ENCODE measurements at places on chromosomes 1 and 21.
A peak's percentile ranks its signal among the peaks of the same experiment; 100 is the strongest.

DNA sequence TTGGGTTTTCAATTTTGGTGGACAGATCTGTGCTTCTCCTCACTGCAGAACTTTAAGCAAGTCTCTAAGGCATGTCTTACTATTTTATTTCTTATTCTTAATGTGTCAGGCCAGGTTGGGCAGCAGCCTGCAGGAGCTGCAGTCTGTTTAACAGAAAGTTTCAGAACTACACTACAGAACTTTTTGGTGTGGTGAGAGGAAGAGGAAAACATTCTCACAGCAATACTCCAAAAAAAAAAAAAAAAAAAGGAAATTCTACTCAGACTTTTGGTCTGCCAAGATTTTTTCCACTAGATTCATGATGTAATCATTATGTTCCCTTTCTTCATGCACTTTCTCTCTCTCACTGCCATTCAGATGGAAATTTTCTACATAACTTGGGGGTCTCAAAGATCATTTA, 255.2 kb downstream of the COL11A1 start:
- DNase-seq: no peak

DNA sequence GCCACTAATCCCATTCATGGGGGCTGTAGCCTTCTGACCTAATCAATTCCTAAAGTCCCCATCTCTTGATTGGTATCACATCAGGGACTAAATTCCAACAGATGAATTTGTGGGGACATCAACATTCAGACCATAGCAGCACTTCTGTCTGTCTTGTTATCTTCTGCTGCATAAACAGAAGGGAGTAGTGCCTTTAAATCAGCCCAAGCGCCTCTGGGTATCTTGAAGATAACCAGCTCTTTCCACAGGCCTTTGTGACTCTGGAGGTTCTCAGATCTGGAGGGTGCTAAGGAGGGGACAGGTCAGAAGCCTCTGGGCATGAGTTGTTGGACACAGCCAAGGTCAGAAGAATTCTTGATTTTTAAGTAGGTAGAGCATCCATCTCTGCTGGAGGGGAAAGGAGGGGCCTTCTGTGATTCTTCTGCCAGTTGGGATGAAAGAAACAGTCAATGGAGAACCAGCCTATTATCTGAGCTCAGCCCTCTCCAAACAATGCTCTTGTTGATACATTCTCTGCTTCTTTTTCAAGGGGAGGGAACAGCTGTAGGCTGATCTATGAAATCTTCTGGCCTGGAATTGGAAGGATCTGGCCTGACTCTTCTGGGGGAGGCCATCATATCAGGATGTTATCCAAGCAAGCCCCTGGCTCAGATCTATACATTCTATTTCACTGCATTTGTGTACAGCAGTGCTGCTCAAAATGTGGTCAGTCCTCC, 31.3 kb upstream of the LRIG2 start:
- DNase-seq: no peak

GRCh38 chr1:160552425-160552824, 26.9 kb downstream of the CD84 start:
- no peak for DNase-seq

- DNase-seq: no peak
Measured at GRCh38 chr21:35072960-35073359, 23.9 kb upstream of the RUNX1 start.

- DNase-seq: peak; percentile 37
Measured at GRCh38 chr1:206461602-206462455, 8.4 kb upstream of the IKBKE start.

DNA sequence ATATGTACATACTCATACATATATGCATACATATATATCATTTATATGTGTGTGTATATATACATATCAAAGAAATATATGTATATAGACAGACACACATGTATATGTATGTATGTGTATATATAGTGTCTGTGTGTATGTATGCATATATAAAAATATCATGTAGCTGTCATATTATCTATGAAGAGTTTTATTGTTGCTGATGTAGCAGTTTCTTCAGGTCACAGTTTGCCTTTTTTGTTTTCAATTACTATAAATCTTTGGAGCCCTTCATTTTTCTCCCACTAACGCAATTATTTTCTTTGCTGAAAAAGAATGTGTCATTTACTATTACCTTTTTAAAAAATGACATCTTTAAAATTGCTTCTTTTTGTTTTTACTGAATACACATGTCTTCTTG, 904.5 kb downstream of the PLA2G4A start:
- DNase-seq: no peak

- DNase-seq: no peak
Measured at GRCh38 chr1:67213164-67213563, 46.9 kb downstream of the IL23R start.

DNA sequence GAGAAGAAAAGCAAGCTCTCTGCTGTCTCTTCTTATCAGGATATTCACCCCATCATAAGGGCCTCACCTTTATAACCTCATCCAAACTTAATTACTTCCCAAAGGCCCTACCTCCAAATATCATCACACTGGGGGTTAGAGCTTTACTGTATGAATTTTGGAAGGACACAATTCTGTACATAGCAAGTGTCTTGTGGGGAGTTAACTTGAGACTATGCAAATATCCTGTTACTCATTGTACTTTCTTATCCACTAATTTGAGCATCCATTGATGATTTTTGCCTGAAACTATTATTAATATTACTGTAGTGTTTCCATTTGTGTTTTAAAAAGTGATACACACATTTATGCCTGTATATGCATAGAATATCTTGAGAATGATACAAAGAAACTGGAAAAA, 129.1 kb upstream of the IVNS1ABP start:
- DNase-seq: no peak

DNA sequence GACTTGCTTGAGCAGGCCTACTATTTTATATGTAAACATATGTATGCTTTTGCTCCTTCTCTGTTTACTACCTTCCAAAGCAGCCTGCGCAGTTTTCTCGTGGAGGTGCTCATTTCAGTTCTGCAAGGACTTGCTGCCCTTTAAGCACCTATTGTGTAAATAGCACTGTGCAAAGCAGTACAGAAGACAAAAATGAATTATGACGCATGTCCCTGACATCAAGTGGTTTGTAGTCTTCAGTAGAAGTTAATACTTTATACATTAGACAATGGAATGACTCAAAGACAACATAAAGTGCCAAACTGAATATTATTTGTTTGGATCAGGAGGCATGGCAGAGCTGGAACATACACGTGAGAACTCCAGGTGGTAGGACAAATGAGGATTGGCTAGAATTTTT, 611.7 kb downstream of the LMO4 start:
- no peak for DNase-seq

GRCh38 chr1:156464335-156464734, 36.2 kb downstream of the MEF2D start:
- no peak for DNase-seq

DNA sequence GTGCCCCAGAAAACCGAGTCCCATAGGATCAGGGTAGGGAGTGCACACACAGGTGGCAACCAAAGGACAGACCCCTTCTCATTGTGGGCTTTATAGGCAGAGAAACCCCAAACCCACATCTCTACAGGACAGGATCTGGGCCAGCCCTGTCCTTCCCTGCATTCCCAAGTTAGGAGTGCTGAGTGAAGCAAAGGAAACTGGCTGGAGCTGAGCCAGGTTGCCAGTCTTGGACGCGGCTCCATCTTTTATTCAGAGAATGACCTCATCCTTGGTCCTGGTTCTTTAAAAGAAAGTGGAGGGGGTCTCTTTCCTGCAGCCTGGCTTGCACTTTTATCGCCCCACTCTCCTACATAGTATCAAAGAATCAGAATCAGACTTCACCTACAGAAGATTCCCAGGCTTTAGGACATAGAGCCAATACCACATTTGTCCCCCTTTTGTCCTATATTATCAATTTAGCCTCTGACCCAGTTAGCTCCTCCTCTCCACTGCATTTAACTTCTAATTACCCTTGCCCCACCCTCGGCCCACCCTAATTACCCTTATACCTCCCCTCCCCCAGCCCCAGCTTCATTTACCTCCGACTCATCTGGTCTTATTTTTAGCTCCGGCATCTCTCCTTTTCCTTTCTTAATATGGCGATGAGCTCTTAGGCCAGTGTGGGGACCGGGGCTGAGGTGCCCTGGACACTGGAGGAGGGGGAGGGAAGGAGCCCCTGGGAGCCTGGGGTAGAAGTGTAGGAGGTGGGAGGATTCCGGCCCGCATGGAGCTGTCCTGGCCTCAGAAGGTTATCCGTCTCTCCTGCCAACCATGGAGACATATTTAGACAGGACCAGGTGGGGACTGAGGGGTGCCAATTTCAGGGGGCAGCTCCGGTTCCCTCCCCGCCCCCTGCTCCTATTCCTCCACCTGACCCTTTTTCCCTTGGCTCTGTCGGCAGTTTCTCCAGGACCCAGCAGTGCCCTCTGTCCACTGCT, at the start of gene CASQ1:
Gene CASQ1, plus strand, starts transcription at position 927 of the 977 bp plus-strand sequence. CDS start 177 bp downstream, outside the sequence.
- no peak for DNase-seq

DNA sequence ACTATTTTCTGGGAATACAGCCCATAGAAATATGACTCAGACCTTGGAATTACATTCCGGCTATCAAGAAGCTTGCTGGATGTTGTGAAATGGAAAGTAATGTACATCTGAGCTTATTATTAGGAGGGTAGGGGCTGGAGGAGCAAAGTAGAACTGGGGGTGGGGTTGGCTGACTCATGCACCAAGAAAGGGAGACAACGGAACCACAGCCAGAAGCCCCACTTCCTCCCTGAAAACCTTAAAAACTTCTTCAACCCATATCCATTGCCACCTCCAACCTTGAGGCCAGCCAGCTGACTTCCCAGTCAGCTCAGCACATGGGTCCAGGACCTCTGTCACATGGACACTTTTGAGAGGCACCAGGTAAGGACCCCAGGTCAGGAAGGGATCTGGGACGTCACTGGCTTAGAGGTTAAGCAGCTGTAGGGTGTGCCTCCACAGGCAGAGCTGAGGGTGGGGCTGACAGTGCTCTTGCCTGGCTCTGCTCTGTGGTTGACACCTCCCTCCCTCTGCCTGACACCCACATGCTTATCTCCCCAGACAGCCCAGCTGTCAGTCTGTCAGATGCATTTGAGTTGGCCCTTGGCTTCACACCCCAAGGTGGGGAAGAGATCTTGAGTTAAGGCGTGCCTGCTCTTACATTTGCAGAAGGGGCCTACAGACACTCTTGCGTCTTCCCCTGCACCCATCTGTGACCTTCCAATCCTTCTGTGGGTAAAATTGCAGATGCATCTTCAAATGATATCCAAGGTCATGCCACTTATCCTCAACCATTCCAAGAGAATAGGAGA, 5.7 kb upstream of the ZNF683 start:
- peak; percentile 69 for DNase-seq

- no peak for DNase-seq
Measured at GRCh38 chr1:212953321-212953720, 3.0 kb downstream of the VASH2 start.

DNA sequence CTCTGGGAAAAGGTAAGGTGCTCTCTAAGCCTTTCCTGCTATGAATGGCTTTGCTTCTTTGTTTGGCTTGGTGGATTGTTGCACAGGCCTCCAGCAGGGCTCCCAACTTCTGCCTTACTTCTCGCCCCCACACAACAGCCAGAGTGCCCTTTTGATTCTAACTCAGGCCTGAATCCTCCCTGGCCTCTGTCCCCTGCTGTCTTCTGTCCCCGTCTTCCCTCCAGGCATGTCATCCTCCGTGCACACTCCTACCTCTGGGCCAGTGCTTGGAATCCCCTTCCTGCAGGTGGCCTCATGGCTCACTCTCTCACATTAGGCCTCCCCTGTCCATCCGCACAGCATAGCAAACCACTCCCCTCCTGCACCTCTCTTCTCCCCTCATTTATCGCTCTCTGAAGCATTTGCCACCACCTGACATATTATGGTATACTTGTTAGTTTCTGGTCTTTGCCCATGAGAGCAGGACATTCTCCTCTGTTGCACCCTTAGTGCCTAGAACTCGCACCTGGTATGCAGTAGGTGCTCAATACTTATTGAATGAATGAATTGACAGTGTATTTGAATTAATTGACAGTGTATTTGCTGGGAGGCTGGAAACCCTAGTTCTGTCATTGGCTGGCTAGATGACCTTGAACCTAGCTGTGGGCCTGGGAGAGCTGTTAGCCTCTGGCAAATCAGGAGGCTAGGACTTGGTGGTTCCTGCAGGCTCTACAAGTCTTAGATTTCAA, 2.9 kb downstream of the ZDHHC18 start:
- DNase-seq: no peak

DNA sequence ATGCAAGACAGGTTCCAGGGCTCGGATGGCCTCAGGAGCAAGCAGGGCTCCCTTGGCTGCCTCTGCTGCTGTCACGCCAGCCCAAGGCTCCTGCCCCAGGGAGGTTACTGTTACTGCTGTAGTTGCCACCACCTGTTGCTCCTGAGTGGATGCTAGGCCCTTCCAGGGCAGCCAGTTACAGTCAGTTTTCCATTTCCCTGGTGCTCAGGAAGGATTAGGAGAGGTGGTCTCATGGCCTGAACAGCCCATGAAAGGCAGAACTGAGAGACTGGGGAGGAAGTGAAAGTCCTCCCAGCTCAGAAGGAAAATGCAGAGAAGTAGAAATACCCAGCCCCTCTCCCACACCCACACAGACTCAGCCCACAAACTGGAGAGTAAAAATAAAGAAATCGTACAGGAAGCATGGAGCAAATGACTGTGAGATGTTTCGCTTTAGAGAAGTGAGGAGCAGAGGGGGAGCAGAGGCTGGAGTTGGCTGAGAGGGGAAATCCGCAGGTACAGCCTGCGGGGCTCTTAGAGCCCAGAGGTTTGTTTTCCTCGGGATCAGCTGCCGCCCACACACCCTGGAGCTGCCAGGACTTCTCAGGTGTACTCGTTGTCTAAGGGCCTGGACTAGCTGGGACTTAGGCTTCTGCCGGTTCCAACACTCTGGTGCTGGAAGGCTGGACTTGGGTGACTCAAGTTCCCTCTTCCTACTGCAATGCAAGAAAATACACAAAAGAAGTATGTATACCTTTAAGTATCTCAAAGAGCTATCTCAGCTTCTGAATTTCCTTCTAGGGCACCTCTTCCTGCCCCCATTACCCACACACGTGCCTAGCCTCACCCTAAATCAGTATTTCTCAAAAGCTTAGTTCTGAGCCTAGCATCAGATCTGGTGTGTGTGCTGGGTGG, 2.3 kb downstream of the IL6R start:
- peak; percentile 9 for DNase-seq

GRCh38 chr1:238318294-238319110, 427.8 kb upstream of the ZP4 start:
- no peak for DNase-seq

DNA sequence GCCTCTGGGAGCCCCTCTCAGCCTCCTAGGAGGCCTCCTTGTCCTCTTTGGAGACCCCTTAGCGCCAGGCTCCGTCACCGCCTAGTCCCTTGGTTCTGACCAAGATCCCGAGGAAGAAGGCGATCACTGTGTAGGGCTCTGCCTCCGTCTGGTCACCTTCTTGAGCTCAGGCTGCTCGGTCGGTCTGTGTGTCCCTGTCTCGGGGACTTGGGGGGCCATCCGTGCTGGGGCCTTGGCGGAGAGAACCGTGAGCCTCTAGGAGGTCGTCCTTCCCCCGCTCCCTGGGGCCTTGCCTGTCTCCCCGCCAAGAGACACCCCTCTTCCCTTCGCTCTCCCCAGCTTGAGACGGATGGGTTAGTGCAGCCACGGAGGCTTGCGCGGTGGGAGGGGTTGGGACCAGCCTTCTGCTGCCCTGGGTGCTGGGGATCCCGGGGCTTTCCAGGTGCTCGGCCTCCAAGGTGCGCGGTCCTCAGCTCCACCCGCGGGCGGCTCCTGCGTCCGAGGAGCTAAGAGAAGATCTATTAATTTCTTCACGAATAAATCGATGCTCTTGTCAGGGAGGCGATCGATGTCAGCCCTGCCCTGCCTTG, 701 bp upstream of the INSRR start:
- no peak for DNase-seq

GRCh38 chr1:11054666-11055065, 5.2 kb downstream of the SRM start:
- DNase-seq: no peak

All from T-helper 22 cell (primary cell).